NCI-H460 (cell line): ENCODE measurements at places on chromosomes 16 and 17. TPM values are rescaled to one million over a fixed set of nuclear protein-coding genes. Genes with fewer than 3 reads are reported as not detected.

Gene RHBDL3
- 0.25 and 0.43 TPM in 2 replicates for total RNA-seq

Gene MRPL28
- total RNA-seq, result 100 and 116 TPM in 2 replicates

Gene DHRS7C
- not detected in 2 replicates for total RNA-seq

Gene BCL6B
- total RNA-seq, result not detected in 2 replicates

Gene KRT25
- not detected in 2 replicates for total RNA-seq

Gene KAT2A
- total RNA-seq, result 19.2 and 23.4 TPM in 2 replicates

Gene SMIM36
- total RNA-seq, result not detected in 2 replicates

Gene LRRC75A
- total RNA-seq, result 0.17 and 0.32 TPM in 2 replicates

GRCh38 chr17:32323046-32323445, 18.9 kb downstream of the C17orf75 start:
- no peak for DNase-seq

- DNase-seq, result no peak
These were observed 11.9 kb downstream of the RAB40B start for GRCh38 chr17:82686366-82687324.

DNA sequence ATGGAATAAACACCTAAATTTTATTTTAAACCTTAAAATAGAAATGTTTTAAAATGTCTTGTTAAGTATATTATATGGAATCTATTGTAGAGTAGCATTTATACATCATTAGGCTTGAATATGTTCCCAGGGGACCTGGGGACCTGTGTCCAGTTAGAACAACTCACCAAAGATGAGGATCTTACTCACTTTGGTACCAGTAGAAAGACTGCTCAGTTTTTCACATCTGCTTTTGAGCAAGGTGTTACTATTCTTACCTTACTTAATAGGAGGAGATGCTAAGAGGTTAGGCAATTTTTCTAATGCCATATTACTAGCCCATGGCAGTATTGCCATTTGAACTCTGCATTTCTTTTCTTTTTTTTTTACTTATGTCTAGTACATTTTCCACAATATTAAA, 14.7 kb downstream of the STXBP4 start:
- no peak for DNase-seq

- no peak for DNase-seq
These were observed 690.1 kb downstream of the WWOX start for GRCh38 chr16:78789561-78789960.

DNA sequence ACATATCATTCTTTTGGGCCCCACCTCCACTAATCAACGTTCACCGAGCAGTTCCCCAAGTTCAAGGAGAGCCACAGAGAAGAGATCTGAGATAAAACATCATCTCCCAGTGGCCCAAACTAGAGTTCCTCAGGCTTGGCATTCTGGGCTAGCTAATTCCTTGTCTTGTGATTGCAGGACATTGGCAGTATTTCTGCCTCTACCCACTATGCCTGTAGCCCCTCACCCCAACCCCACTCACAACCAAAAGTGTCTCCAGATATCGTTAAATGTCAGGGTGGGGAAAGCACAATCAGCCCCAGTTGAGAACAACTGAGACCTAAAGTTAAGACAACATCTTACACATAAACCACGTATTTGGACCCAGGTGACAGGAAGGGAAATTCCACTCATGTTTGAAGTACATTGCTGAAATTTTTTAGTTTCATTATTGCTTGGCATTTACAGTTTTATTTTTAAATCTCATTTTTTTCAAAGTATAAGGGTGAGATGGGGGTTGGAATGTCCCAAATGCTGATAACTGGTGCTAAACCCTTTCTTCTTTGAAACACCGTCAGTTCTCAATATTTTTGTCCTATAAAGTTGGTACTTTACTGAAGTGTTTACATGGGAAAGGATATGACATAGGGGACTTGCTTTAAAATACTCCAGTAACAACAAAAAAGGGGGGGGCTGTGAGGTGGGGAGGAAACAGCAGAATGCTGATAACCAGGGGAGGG, 13.6 kb downstream of the ZC3H7A start:
- no peak for DNase-seq

GRCh38 chr16:19344224-19344801, 58.8 kb downstream of the CLEC19A start:
- DNase-seq, result no peak
